Activated CD8-positive, alpha-beta memory T cell treated with anti-CD3 and anti-CD28 coated beads, Interleukin-2, amount 10 ng/mL, durations not matched to agents 7 days and 5 days (primary cell): ENCODE measurements at places on chromosomes 6 and 20. TPM values are rescaled to one million over a fixed set of nuclear protein-coding genes. Genes with fewer than 3 reads are reported as not detected.

- no peak overlapping the region for H3K4me3 ChIP-seq
- peaks cover 39% of the 10 kb centered on the region for H3K4me1 ChIP-seq
- no peaks in the 10 kb centered on the region for H3K27me3 ChIP-seq
- H3K36me3 ChIP-seq = no peaks in the 10 kb centered on the region
- DNase-seq = no peak
These were observed 10.4 kb upstream of the TRIB3 start for GRCh38 chr20:370151-370600.

GRCh38 chr20:57426271-57426689 lies 35.1 kb downstream of the RBM38 start:
- no peak overlapping the region for H3K4me3 ChIP-seq
- DNase-seq = no peak
- H3K27me3 ChIP-seq = peaks cover 4% of the 10 kb centered on the region
- H3K36me3 ChIP-seq = no peaks in the 10 kb centered on the region

- H3K36me3 ChIP-seq = no peaks in the 10 kb centered on the region
- DNase-seq = no peak
- peaks cover 46% of the 10 kb centered on the region for H3K27me3 ChIP-seq
- H3K4me1 ChIP-seq = peaks cover 3% of the 10 kb centered on the region
- H3K4me3 ChIP-seq = no peak overlapping the region
These were observed 11.2 kb downstream of the SIRPB2 start for GRCh38 chr20:1479831-1480595.

- no peak overlapping the region for H3K27ac ChIP-seq
- no peaks in the 10 kb centered on the region for H3K4me1 ChIP-seq
- H3K4me3 ChIP-seq = no peak overlapping the region
- H3K27me3 ChIP-seq = no peaks in the 10 kb centered on the region
These were observed 106.3 kb upstream of the TBX18 start for GRCh38 chr6:84870672-84871071.

SAMD5 gene
- total RNA-seq = not detected

FAXC gene
- total RNA-seq = not detected
